ENCODE measurements at places on chromosomes 5 and 9.

GRCh38 chr9:69175486-69175885 lies 1.4 kb downstream of the TJP2 start:
- no peak for DNase-seq

DNA sequence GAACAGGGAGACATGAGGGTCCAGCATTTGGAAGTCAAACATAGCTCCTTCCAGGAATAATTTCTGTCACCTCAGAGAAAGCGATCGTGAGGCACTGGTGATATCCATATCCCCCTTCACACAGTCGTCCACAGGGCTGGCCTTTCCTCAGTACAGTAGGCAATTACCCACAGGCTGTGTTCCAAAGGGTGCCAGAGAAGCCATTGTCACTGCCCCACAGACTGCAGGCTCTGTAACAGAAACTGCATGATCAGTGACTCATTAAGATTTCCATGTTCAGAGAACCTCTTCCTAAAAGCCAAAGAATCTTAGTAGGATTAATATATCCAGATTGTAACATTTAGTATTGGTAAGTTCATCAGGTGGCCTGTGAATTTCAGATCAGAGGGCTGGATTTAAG lies 127.6 kb downstream of the RPS23 start:
- no peak for DNase-seq

DNA sequence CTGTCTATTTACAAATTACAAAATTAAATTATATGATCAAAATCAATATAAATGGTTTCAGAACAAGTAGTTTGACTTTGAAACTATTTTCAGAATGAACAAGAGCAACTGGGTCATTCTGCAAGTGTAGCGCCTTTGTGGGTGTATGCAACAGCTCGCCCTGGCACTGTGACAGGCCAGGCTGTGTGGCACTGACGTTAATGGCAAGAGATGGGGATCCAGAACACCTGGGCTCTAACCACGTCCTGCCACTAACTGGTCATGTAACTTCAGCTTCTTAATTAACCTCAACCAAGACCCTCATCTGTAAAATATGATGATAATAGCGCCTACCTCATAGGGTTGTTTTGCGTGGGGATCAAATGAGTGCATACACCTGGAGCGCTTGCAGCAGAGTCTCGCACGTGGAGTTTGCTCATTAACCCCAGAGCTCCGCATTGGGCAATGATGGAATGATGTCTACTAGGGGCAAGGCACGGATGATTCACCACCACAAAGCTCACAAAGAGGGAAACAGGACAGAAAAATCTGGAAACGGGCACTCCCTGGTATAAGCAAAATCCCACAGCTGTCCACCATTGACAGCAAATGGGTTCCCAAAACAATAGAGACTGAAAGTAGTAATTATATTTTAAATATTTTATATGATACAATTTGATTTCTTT lies 639.4 kb downstream of the SEMA5A start:
- DNase-seq, result no peak

GRCh38 chr5:65268525-65268924 lies 213.2 kb downstream of the ADAMTS6 start:
- no peak for DNase-seq

- DNase-seq, result no peak
These were observed 265.6 kb downstream of the TLE1 start for GRCh38 chr9:81423589-81424326.

DNA sequence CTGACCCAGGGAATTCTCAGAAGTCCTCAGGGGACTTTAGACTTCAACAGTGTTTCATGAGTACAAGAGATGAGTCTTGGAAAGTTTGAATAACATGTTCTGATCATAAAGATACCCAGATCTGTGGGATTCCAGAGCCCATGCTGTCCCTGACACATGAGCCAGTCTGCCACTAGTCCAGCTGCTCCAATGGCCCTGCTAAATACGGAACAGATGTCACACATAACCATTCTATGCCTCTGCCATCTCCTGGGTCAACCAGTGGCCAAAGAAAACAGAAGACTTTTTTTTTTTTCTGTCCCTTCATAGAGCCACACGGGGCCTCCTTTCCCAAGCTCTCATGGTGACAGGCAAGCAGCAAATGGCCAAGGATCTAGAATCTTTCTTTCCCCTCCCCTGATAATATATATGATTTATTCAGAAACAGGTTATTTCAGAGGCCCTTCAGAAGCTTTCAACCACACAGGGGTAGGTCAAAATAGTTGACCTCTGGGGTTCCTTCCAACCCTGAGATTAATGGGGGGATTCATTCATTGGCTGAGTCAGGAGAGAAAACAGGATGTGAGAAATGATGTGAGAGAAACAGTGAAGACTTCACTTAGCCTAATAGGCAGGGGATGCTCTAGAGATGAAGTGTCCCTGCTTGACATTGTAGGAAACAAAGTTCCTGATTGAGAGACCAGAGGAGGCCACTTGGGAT lies 367.7 kb downstream of the CDK5RAP2 start:
- no peak for DNase-seq

DNA sequence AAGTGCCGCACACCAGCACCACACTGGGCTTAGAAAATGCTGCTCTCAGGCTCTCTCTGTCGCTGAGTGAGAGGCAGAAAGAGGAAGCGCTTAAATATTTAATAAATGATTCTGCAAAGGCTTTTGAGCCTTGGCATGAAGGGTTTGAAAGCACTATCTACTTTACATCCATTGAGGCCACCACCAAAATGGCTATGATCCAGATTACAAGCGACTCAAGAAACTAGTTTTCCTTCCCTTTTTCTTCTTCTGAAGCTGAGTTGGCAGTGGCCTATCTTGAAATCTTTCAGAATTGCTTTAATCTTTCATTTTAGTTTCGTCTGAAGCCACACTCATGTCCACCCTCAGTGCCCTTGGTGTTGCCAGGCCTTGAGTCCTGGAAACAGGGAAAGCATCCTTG lies 59.5 kb downstream of the EBF1 start:
- no peak for DNase-seq

DNA sequence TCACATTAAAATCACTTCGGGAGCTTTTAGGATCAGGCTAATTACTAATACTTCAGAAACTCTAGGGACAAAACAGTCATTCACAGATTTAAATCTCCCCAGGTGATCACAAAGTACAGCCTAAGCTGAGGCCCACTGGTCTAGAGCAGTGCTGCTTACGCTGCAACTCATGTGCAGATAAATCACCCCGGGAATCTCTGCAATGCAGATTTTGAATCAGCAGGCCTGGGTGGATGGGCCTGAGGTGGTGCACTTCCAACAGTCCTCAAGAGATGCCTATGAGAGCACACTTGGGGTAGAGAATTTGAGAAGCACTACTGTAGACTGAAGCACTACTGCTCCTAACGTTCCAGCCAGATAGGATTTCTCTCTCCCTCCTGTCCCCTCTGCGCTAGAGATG lies 28.4 kb downstream of the CSF1R start:
- DNase-seq, result no peak

DNA sequence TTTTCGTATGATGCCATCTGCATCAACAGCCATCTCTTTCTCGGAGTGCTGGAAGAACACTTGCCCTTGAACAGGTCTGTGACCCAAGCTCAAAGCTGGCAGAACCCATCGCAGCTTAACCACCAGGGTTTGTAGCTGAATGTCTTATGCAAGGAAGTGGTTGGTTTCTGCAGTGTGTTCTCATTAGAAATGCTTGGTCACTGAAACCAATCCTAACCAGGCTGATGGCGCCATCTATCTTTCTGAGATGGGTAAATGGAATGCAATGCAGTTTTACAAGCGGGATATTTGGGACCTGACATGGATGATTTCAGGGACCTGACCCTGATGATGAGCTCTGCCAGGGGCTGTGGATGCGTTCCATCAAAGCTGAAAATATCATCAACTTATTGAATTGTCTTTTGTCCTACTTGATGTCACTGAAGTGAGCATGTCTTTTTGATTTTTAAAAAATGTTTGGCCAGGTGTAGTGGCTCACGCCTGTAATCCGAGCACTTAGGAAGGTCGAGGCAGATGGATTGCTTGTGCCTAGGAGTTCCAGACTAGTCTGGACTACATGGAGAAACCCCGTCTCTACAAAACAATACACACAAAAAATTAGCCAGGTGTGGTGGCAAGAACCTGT lies 28.7 kb downstream of the DMRT3 start:
- DNase-seq, result peak; percentile 56

DNA sequence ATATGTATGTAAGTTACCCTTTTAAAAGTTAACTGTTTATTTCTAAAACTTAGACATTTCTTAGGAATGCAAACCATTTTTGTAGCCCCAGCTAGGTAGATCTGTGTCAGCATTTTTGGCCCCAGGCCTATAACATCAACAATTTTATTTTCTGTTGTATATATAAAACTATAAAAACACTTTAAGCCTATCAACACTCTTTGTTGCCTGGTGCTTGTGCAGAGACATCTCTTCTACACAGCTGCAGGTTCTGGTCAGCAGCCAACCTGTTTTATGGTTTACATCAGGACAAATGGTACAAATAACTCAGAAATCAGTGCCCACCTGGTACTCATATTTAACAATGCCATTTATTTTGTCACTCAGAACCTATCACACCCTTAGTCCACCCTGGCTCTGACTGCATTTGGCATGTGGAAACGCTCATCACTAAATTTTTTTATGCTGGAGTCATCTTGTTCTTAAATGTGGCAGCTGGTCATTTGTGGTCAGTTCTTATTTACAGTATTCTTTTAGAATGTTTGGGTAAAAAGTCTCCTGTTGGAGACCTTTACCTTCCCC lies 173.4 kb downstream of the DNAH5 start:
- DNase-seq, result no peak

- no peak for DNase-seq
These were observed 93.1 kb downstream of the JAKMIP2 start for GRCh38 chr5:147689426-147689825.

GRCh38 chr5:63205976-63206375 lies 627.4 kb downstream of the LRRC70 start:
- DNase-seq, result no peak

GRCh38 chr9:127805620-127806019 lies 2.9 kb downstream of the FPGS start:
- peak; percentile 68 for DNase-seq

DNA sequence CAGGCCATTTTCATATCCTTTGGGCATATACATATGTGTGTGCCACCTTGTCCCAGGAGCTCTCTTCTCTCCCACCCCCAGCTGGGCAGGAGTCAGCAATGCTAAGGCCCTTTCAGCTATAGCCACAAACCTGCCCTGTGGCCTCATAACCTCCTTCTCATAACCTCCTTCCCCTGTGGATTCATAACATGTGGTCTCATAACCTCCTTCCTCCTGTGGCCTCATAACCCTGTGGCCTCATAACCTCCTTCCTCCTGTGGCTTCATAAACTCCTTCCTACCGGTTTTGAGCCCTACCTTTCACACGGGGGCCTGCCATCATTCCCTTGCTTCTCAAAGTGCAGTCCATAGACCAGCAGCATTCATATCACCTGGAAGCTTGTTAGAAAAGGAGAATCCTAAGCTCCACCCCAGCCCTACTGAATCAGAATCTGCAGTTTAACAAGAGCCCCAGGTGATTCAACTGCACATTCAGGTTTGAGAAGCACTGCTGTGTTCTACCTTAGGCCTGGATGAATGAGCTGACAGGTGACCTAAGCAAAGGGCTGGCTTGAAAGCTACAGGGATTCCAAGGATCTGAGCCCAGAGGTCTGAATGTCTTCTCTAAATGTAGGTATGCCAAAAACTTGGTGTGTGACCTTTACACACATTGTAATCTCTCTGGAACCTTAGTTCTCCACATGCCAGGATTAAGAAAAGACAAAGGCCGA lies 41.9 kb upstream of the PLPP6 start:
- no peak for DNase-seq

- DNase-seq, result no peak
These were observed 759 bp upstream of the SUSD1 start for GRCh38 chr9:112175796-112176315.

DNA sequence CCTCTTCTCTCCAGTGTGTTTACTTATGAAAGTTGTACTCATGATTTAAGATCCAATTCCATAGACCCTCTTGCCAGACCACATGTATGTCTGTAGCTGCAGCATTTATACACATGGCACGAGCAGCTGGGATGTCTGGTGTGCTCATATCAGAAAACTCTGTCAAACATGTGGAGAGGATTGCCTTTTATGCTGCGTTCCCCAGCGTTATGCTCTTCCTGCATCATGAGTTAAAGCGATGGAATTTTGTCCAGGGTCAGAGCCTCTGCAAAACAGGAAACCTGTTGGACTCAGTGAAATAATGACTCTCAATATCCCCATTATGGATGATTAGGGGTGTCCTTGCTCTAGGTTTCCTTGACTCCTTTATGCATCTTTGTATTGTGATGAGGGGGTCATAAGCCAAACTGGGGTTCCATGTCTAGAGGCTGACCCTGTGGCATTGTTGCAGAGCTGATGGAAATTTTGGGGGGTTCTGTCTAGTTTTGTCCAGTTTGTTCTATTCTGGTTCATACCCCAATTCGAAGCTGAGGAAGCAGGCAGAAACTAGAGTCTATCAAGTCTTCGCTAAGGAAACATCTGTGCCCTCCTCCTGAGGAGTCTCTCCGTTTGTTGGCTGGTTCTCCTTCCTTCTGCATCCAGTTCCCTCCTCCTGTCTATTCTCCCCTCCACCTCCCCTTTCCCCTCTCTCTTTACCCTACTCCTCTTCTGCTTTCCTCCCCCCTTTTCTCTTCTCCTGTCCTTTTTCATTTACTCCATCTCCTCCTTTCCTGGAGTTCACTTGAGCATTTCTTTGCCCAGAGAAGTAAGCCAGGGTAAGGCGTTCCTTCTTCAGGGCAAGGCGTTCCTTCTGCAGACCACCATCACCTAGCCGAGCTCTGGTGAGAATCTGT lies 252.8 kb downstream of the MAST4 start:
- peak; percentile 90 for DNase-seq

- DNase-seq, result no peak
These were observed 184.0 kb downstream of the GOLPH3 start for GRCh38 chr5:31990081-31990650.

GRCh38 chr9:130266236-130267098 lies 907 bp downstream of the HMCN2 start:
- DNase-seq, result no peak

- DNase-seq, result no peak
These were observed 53.6 kb upstream of the GABRB2 start for GRCh38 chr5:161600156-161600555.

GRCh38 chr5:58165152-58165551 lies 294.7 kb downstream of the PLK2 start:
- no peak for DNase-seq

DNA sequence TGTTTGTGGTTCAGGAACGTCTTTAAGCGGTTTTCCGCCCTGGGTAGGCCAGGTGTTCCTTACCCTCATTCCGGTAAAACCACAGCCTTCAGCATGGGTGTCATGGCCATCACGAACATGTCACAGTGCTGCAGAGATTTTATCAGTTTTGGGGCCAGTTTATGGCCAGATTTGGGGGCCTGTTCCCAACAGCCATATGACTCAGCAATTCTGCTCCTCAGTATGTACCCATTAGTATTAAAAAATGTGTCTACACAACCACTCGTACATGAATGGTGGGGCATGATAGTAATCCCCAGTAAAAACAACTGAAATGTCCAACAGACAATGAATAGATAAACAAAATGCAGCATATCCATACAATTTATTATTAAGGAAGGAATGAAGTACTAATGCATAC lies 51.9 kb upstream of the TTC23L start:
- no peak for DNase-seq

GRCh38 chr9:127334725-127335124 lies 62.2 kb upstream of the SLC2A8 start:
- no peak for DNase-seq
